ENCODE measurements at places on chromosomes 13 and 19.

GRCh38 chr19:16062789-16063188 is 13.5 kb upstream of the TPM4 start:
- DNase-seq: peak; percentile 46

DNA sequence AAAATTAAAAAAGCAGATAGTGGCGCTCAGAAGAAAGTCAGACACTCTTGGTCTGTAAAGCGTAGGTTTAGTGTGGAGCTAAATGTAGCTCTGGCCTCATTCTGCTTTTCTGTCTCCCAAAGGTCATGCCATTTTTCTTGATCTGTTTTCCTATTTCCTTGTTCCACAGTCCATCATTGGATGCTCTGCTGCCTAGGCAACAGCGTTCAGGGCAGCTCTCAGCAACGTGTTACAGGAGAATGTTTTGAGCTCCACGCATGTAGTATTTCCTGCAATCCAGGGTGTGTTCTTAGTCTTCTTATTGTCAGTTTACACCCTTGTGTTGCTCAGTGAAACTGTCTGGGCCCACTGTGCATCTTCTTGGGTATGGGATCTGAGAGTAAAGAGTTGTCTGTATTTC is 46.0 kb upstream of the PCDH8 start:
- no peak for DNase-seq

- DNase-seq: no peak
These were observed 17.4 kb downstream of the SPART start for GRCh38 chr13:36328821-36329220.

- DNase-seq: no peak
These were observed 24.2 kb upstream of the C13orf46 start for GRCh38 chr13:113997845-113998751.

- DNase-seq: no peak
These were observed 69.8 kb downstream of the KCNRG start for GRCh38 chr13:50085063-50085462.

DNA sequence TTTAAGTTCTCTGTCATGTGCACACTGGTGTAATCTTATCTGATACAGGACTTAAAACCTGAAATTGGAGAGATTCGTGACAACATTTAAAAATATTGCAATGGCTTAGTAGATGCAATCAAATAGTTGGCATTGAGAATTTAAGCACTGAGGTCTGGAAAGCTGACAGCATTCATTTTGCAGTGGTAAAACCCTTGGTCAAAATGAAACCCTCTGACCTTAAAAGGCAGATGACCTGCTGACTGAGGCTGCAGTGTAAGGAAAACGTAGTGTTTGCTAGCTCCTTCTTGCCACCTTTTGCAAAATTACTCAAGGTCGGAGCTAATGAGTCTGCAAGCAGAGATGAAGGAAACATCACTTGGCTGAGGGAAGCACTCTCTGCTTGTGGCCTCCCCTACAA is 150.6 kb downstream of the KCTD12 start:
- DNase-seq: no peak

GRCh38 chr13:21328201-21328600 is 130.9 kb downstream of the ZDHHC20 start:
- DNase-seq: no peak

DNA sequence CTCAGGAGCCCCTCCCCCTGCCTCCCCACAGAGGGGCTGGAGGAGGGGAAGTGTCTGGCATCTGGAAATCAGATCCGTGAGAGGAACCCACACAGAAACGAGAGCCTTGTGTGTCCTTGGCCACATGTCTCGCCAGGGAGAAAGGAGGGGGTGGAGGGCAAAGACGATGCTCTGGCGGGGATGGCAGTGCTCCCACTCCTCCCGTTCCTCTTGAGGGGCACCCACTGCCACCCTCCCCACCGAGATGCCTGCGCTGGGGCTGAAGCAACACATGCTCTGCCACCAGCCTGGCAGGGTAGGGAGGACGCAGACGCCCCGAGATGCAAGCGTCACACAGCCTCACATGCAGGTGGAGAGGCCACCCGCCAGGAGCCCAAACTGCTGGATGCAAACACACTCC is 2.8 kb downstream of the ADGRL1 start:
- no peak for DNase-seq

GRCh38 chr19:18856385-18857126 is 24.8 kb downstream of the UPF1 start:
- DNase-seq: no peak

- DNase-seq: no peak
These were observed 880 bp upstream of the TMEM160 start for GRCh38 chr19:47049307-47049700.

DNA sequence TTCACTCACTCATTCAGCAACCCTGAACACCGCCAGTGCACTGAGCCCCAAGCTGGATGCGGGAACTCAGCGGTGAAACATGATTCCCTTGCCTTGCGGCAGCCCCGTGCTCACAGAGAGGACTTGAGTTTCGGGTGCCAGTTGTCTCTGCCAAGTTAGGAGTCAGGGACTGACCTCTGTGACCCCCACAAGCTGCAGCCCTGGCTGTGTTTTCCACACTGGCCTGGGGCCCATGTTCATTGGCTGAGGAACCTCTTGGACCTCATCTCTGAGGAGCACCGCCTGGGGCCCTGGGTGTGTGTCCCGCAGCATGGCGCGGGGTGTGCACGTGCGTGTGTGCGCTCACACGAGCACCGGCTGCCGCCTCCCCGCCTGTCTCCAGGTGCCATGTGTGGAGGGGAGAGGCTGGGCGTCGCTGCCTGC is 31.0 kb downstream of the CAPN12 start:
- no peak for DNase-seq

- DNase-seq: no peak
These were observed 546 bp downstream of the TBC1D4 start for GRCh38 chr13:75481176-75482069.

- DNase-seq: no peak
These were observed 7.8 kb downstream of the CIC start for GRCh38 chr19:42276821-42277220.

DNA sequence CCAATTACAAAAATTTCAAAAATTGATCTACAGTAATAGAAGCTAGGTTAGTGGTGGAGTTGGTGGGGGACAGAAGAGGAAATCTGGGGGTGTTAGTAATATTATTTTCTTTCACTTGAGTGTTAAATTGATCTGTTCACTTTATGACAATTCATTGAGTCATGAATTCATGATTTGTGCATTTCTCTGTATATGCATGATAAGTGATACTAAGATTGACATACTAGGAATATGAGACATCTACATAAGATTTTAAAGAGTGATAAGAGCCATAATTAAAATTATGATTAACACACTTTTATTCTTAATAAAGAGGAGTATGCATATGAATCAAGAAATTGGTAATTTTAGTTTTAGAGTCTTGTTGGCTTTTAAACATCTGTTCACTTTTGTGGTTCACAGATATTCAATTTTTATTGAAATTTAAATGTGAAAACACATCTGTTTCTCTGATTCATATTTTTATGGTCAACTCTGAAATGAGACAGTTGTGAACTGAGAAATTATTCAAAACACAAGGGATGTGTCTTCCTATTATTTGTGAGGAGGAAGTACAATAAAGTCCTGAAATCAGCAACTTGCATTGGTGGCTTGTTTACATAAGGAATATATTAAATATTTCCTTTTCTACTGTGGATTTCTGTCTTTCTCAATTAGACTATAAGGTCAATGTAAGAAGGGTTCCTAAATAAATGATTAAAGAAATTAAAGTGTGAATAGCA is 196.5 kb downstream of the ITGBL1 start:
- no peak for DNase-seq

GRCh38 chr13:109725297-109725696 is 61.1 kb downstream of the IRS2 start:
- DNase-seq: no peak

- no peak for DNase-seq
These were observed 2.4 kb downstream of the METTL21C start for GRCh38 chr13:102692491-102692826.

DNA sequence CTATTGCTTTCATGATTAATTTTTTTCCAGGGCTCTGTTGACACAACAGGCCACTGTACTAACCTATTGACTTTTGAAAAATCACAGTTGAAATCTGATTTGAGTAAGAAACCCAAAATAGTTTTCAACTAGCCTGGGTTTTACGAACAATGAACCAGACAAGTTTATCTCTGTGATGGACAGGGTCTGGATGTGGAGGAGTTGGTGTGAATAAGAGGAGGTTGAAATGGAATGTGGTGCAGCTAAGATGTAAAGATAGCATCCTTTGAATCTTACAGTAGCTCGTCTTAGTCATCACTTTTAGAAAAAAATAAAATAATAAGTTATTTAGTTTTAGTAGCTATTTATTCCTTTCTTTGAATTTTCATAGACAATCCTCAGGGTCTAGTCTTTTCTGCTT is 8.3 kb upstream of the OXGR1 start:
- no peak for DNase-seq

DNA sequence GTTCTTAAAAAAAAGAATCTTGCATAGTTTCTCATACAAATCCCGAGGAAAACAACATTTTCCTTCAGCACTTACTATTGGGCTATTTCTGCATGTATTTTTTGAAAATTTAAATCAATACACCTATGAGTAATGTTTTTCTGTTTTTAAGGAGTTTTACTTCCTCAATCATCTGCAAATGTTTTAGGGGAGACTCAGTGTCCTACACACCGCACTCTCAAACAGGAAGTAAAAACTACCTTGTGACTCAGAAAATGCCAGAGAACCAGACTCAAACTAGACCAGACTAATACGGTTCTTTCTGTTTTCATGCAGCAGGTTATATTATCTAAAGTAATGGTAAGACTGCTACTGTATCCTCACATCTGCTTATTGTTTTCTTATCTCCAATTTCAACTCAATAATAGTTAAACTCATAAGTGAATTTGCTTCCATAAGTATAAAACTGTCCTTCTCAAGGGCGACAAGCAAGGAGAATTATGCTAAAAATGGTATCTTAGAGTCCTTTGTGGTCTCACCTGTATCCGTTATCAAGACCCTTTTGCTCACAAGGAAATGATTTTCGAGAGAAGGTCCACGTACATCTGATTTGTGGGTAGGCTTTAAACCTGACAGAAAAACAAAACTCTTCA is 52.5 kb downstream of the FLT3 start:
- no peak for DNase-seq

- DNase-seq: no peak
These were observed 634.4 kb upstream of the KLF12 start for GRCh38 chr13:74768521-74769085.

DNA sequence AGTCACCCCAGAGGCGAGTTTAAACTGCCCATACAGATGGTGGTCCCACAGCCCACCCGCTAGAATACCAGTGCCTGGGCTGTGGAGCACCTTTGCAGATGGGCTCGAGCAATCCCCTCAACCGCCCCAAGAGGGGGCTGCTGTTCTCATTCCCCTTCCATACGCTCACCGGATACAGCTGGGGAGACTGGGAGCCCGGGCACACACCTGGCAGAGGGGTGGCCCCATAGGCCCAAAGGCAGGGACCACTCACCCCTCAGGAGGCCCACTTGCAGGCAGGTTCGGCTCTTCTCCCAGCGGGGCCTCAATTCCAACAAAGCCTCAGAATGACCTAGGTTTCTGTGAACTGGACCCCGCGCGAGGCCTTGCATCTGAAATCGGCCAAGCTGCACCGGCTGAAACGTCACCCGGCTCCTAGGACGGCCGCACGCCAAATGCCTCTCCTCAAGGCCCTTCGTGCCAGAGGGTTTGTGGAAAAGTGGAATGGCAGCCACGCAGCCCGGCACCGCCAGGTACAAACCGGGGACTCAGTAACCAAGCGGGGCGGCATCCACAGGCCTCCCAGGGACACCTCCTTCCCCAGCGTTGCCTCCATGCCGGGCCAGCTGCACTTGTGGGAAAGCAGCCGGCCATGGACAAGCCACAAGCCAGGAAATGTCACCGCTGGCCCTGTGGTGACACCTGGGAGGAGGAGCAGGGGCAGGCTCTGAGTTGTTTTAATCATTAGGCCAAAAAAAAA is 18.7 kb downstream of the MLLT1 start:
- no peak for DNase-seq

GRCh38 chr13:43229506-43229905 is 206.1 kb downstream of the DNAJC15 start:
- no peak for DNase-seq

DNA sequence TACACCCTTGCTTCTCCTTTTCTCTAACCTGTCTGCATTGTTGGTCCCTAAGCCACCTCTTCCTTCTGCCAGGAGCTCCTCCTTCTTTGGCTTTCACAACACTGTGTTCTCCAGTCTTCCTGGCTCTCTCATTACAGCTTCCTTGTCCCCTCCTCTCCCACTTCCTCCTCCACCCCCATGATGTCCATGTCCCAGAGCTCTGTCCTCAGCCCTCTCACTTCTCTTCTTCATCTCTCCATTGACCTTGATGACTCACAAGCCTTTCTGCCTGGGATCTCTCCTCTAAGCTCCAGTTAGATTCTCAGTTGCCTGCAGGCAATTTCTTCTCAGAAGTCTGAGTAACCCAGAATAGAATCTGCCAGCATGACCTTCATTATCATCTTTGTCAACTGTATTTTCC is 100.3 kb upstream of the WASF3 start:
- DNase-seq: no peak

DNA sequence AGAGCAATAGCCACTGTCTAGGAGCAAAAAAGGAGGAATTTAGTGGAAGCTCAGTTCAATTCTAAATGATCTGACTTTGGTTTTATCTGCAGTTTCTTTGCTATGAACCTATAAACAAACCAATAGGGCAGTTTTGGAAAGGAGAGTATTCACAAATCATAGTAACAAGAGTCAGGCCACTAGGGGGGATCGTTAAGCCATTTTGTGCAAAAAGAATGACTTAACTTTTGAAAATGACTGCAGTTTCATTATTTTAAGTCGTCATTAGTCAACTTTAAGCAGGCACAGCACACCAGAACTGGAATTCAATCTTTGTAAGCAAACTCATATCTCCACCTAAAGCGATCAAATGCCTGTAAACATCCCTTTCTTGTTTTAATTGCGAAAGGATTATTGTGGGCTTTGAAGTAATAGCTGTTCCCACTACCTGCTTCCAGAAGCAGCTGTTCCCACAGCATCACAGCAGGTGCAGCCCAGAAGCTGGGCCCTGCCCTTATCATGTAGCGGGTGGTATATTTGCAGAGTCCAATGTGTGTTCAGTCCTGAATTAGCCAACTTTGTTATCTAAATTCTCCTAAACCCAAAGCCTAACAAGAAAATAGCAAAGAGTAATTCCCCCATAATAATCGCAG is 51.5 kb downstream of the SOX21 start:
- no peak for DNase-seq

DNA sequence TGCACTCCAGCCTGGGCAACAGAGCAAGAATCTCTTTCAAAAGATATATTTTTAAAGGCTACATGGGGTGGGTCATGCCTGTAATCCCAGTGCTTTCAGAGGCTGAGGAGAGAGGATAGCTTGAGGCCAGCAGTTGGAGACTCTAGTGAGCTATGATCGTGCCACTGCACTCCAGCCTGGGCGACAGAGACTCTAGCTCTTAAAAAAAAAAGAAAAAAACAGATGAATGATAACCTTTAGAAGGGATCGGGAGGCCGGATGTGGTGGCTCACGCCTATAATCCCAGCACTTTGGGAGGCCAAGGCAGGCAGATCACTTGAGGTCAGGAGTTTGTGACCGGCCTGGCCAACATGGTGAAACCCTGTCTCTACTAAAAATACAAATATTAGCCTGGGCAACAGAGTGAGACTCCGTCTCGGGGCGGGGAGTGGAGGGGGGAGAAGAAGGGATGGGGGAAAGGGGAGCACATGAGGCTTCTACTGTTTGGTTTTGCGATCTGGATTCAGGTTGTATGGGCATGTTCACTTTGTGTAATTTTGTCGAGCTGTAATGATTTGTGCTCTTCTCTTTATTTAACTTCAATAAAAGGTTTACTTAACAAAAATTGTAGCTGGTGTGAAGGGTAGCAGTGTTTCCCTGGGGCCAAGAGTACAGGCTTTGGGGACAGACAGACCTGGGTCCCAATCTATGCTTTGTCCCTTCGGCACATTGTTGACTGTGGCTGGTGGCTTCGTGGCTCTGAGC is 1.1 kb upstream of the PSMC4 start:
- no peak for DNase-seq
